Hematopoietic multipotent progenitor cell treated with erythropoietin and hydrocortisone succinate and interleukin-3 and kit ligand, for 17 days (in vitro differentiated cells): ENCODE measurements at places on chromosomes 6 and 20.

DNA sequence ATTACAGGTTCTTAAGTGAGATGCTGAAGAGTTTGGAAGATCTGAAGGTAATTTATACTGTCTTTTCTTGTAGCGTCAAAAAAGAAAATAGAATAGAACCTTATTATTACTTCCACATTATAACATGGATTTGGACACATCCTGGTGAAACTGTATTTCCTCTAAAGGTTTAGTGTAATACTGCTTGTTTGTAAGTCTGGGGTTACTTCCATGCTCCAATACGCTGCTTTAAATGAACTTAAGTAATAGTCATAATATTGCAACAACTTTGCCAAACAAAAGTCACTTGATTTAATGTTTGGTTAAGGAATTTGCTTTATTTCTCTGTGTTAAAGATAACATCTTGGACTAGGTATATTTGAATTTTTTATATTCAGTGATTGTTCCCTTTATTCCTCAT, 11.5 kb upstream of the SNRNP48 start:
- no peak for DNase-seq

- DNase-seq, result no peak
Measured at GRCh38 chr20:8291200-8291599, 159.1 kb downstream of the PLCB1 start.

DNA sequence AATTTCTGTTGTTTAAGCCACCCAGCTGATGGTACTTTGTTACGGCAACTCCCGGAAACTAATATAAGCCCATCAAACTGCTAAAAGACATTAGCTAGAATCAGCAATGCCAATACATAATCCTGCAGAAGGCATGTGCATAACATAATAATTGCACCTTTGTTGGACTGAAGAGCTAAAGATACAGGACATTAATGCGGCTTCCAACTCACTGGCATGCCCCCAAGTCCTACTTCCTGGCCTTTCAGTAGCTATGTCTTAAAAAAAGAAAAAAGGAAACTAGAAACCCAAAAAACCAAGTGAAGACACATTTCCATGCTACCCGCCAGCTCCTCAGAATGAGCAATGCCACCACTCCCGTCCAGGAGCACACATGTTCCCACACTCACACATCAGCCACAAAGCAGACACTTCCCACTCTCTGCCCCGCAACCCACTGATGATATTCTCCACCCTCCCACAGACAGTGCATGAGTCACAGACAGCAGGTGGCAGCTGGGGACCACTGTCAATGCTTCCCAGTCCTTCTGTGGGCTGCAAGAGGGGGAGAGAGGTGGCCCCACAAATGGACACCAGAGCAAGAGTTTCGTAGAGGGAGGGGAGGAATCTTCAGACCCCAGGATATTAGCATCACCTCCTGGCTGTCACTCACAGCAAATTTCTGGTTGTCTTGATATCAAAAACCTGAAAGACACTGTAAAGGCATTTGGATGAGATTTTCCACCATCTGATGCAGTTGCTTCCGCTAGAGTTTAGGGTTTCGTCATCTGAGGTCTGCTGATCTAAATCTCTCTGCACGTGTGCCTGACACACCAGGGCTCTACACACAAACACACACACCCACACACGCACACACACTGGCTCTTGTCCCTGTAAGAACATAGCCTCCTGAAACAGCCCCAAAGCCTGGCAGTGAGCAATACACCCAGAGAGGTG, 32.8 kb downstream of the GFOD1 start:
- peak; percentile 43 for DNase-seq

GRCh38 chr6:149357726-149358538, 40.4 kb downstream of the TAB2 start:
- DNase-seq, result no peak

- DNase-seq, result no peak
Measured at GRCh38 chr20:23407781-23408464, 13.4 kb downstream of the NAPB start.

DNA sequence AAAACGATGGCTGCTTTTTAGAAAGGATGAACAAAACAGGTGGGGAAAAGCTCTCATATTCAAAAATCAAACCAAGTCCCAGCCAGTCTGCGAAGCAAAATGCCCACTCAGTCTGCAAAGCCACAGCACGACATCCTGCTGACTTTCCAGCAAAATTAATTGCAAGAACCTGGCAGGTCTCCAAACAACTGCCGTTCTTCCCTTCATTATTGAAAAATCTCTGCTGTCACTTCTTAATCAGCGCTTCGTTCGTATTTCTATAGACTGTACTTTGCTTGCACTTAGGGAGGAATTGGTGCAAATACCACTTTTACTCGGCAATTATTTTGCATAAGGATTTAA, 222.4 kb downstream of the CBLN4 start:
- DNase-seq, result no peak

DNA sequence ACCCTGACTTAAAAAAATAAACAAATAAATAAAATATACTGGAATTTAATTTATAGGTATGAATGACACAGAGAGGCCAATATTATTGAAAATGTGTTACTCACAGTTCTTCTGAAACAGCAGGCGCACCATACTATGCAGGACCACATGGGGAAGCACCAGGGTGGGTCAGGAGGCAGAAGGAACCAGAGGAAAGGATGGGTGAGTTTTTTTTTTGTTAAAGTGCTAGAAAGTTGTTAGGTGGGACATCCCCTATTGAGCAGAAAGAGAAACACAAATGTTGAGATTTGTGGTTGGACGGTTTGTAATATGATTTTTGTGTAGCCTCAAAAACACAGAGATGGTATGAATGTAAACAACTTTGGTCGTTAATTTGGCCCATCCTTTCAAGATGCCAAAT, 26.0 kb downstream of the PTPRA start:
- DNase-seq, result no peak

DNA sequence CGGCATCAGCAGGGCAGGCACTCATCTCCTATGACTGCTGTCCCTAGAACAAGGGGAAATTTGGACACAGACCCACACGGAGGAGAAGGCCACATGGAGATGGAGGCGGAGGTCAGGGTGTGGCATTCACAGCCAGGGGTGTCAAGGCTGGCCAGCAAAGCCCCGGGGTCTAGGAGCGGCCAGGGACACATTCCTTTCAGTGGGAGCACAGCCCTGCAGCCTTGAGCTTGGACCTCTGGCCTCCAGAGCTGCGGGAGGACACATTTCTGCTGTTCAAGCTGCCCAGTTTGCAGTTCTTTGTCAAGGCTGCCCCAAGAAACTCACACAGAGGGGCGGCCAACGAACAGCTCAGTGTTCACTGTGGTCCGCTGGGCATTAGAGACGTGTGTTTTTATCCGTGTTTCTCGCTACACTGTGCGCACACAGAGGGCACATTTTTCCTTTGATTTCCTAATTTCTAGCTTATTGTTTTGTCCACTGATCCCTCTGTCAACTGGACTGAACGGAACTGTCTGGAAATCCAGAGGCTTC, 93.4 kb upstream of the MPC1 start:
- DNase-seq, result no peak

DNA sequence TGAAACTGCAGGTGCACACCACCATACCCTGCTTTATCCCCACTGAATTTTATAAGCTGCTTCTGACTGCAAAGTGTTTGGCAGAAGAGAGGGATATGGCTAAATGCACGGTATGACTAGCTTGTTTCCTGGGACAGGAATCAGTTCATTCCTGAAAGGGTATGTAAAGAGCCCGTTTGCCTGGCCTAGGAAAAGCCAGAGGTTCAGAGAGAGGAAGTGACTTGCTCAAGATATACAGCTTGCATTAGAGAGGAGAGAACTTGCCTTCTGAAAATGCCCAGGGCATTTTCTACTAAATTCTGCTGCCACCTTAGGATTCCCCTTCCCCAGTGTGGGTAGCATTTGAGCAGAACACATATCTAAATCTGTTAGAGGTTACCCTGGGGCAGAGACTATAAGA, 683 bp upstream of the GCNT2 start:
- DNase-seq, result peak; percentile 18

DNA sequence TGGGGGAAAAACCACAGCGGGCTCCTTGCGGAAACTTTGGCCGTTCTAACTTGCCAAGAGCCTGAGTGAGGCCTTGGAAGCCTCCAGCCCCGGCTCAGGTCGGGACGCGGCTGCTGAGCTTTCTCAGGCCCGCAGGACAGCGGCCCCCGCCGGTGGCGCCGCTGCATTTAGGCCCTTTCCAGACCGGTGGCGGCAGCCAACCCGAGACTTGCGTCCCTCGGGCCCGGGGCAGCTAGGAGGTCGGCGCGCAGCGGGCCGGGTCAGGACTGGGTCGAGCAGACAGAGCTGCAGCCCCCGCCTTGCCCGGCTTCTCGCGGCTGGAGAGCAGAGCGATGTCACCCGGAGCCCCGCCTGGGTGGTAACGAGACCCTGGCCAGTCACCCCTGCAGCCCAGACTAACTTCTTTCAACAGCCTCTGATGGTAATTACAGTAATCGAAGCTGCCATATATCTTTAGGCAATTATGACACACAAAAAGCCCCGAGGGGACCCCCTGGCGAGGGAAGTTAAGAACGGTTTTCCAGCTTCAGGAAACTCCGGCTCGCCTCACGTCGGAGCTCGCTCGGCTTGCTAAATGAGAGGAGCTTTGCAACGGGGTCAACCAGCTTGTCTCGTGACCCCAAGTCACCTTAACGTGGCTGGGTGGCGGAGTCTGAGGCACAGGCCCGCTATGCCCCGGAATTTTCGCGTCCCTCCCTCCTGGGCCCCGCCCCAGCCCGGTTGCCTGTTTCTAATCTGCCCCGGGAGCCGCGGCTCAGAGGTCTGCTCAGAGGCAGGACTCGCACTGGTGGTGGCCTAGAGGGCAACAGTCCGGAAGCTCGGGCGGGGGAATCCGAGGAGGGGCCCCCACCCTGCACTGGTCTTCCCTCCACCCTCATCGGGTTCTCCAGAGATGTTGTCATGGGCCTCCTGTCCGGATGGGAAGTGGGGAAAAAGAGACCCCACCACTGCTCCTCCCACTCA, 3.0 kb downstream of the NR2E1 start:
- DNase-seq, result no peak

DNA sequence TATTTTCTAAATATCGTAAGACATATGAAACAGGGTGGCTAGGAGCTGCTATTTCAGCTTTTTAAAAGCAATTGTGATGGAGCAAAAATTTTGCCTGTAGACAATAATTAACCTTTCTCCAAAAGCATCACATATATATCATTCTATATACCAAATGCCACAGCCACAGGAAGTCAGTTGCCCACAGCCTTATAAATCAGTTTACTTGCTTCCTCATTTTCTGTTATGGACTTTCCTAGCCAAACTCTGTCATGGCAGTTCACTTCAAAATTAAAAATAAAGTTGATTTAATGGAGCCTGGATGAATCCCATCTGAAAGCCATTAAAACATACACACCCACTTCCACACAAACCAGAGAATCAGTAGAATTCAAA, 93.4 kb upstream of the NHSL1 start:
- DNase-seq, result no peak

GRCh38 chr6:137039010-137039409, 5.8 kb downstream of the IL20RA start:
- DNase-seq, result no peak

- DNase-seq, result no peak
Measured at GRCh38 chr6:92139601-92140000, 1279.8 kb downstream of the EPHA7 start.

- DNase-seq, result no peak
Measured at GRCh38 chr6:170095273-170095981, 195.5 kb downstream of the DLL1 start.

DNA sequence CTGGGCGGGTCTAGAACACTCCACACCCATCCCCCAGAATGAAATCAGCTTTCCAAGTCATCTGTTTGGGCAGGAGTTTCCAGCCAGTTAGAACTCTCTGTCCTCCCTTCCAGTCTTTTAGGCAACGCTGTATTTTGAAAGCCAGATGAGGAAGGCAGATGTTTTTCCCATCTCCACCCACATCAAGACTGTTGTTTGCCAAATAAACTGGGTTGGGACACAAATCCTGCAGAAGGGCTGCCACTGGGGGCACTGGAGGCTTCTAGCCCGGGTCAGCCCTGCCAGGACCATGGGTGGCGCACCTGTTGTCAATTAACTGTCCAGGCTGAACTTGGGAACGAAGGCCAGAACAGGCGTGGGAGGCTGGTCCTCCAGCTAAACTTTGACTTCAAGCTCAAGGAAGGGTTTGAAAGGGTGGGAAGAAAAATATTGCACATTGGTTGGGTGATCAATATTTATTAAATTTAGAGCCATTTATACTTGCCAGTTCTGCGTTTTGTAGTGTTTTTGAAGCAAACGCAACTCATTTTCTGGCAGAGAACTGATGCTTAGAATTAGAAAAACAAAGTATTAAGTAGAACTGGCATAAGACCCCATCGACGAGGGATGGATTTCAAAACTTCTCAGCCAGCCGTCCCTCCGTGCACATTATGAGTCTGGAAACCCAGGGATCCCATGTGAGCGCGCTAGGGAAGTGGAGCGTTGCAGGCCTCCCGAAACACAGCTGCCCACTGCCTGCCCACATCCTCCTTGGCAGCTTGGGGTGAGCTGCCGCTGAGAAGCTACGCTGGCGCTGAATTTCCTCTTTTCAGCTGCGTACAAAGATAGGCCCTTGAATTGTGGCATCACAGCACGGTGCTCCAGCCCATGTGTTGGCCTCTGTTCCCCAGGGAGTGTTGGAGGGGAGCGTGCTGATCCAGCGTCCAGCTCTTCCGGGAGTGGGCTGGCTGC, 297.4 kb downstream of the QKI start:
- DNase-seq, result no peak

- DNase-seq, result no peak
Measured at GRCh38 chr6:92495242-92495641, 924.1 kb downstream of the EPHA7 start.

GRCh38 chr6:115663681-115664080, 397.0 kb downstream of the FRK start:
- no peak for DNase-seq

DNA sequence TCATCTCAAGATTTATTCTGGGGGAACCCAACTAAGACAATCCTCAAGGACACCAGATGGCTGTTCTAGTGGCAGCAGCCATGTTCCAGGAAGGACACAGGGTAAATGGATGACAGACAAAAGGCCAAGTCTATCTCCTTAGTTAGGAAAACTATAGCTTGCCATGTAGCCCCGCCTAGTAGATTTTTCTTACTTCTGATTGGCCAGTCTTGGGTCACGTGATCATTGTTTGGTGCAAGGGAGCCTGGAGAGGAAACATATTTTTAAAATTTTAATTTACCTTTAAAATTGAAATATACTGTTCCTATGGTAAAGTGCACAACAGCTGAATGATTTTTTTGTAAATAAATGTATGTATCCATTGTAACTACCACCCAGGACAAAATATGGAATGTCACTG, 4.4 kb upstream of the KCNS1 start:
- no peak for DNase-seq

GRCh38 chr6:106477790-106478189, 117.3 kb downstream of the CRYBG1 start:
- no peak for DNase-seq

GRCh38 chr20:11091511-11091910, 417.7 kb upstream of the JAG1 start:
- DNase-seq, result no peak

- DNase-seq, result no peak
Measured at GRCh38 chr6:123632641-123633040, 4.1 kb downstream of the TRDN start.
